Natural killer cell treated with Interleukin-12 subunit alpha and Interleukin-12 subunit beta and Interleukin-15 and Interleukin-18, amount 100 ng/mL, for 72 hours (primary cell): ENCODE measurements at places on chromosomes 4 and X. TPM values are rescaled to one million over a fixed set of nuclear protein-coding genes. Genes with fewer than 3 reads are reported as not detected.

Gene DDIT4L
- total RNA-seq, result not detected

Gene F11
- not detected for total RNA-seq

Gene USP46
- 15.7 TPM for total RNA-seq

Gene AKAP17A
- total RNA-seq, result 98.4 TPM

Gene MSMO1
- 60.2 TPM for total RNA-seq

Gene PCSK1N
- 0.55 TPM for total RNA-seq

Gene CNKSR2
- 2.4 TPM for total RNA-seq

Gene SH2D1A
- 76.7 TPM for total RNA-seq

Gene ATXN3L
- total RNA-seq, result not detected

Gene SPANXD
- not detected for total RNA-seq

Gene SPARCL1
- total RNA-seq, result not detected

Gene ARSH
- total RNA-seq, result not detected

Gene MMRN1
- 0.17 TPM for total RNA-seq

Gene ZNF732
- total RNA-seq, result not detected

Gene PLK4
- 66.8 TPM for total RNA-seq

Gene DMP1
- not detected for total RNA-seq

Gene FDCSP
- total RNA-seq, result not detected

Gene UTP14A
- 54.8 TPM for total RNA-seq

Gene NR0B1
- not detected for total RNA-seq

Gene CAPN6
- total RNA-seq, result not detected

Gene PSAPL1
- total RNA-seq, result not detected

Gene NHS
- 0.14 TPM for total RNA-seq

Gene HOPX
- 100 TPM for total RNA-seq

Gene TMEM47
- not detected for total RNA-seq

Gene SASH3
- 243 TPM for total RNA-seq

Gene SSX2
- not detected for total RNA-seq

Gene PNMA3
- total RNA-seq, result 0.53 TPM

Gene ASB5
- total RNA-seq, result not detected
